ENCODE measurements at places on chromosomes 4 and X. TPM values are rescaled to one million over a fixed set of nuclear protein-coding genes. Genes with fewer than 3 reads are reported as not detected.
A peak's percentile ranks its signal among the peaks of the same experiment; 100 is the strongest.

The TNIP3 gene
- 2.3 TPM for total RNA-seq

The PARM1 gene
- total RNA-seq, result 0.07 TPM

The GPC4 gene
- total RNA-seq, result not detected

The SNCA gene
- total RNA-seq, result 0.86 TPM

The ARR3 gene
- total RNA-seq, result not detected

The IL3RA gene
- total RNA-seq, result 7.5 TPM

GRCh38 chr4:151991001-151991883 is 230.4 kb upstream of the GATB start:
- DNase-seq, result no peak

GRCh38 chr4:184328022-184328736 is 110.5 kb upstream of the ENPP6 start:
- DNase-seq, result peak; percentile 54

DNA sequence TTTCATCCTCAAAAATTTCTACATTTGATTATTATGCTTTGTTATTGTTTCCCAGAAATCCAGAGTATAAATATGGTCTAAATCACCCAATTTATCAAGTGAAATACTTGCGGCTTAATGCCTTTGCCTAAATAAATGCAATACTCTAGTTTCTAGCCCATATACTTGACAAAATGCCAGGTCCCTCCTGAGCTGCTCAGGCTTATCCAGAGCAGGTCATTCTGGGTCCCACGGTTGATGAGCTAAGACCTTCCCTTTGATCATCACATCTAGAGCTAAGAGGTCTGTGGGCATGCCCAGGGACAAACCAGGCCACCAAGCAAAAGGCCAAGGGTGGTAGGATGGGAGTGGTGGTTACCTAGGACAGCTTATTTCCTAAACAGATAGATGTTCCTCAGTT is 180.1 kb downstream of the SMIM20 start:
- no peak for DNase-seq

DNA sequence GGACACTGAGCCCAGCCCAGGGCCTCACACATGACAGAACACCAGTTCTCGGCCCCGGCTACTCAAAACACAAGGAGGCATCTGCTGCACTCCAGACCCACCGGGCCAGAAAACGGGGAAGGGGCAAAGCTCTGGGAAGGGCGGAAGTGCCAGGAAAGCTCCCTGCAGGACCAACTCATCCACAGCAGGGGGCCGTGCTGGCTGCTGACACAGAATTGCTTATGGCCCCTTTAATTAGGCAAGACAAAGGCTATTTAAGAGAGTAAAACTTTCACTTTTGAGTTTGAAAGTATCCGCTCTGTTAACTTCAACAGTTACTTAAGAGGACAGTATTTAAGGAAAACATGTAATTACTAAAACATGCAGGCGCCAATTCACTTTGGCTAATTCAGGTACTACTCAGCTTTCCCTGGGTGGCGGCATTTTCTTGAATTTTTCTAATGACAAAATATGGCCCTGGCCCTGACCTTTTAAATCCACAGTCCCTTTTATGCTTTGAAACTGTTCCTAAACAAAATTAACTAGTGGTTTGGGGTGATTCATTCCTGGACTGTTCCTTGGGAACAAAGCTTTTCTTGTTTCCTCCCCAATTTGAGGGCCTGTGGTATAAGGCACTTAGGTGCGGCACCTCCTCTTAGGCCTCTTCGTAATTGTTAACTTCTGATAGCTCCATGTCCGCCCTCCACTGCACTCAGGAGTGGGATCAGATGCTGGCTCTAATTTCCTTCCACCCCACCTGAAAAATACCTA is 40.4 kb downstream of the NSG1 start:
- DNase-seq, result no peak

DNA sequence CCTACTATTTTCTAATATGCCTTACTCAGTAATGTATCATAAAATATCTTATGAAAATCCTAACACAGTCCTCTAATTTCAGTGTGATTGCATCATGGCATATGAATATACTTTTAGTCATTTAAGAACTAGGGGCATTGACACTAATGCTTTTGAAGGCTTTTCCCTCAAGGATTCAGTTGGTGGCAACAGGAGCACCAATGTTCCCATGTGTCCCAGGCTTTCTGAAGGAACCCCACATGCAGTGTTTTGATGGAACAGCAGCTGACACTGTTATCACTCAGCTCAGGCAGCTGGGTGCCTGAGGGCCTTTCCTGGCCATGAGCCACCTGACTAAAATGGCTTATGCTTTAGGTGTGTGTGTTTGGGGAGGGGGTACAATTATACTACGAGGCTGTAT is 348.3 kb downstream of the ARHGAP24 start:
- DNase-seq, result no peak

GRCh38 chr4:54064317-54065111 is at the start of gene CHIC2:
TSS of gene CHIC2 (minus strand) at chr4:54064605. CDS start at chr4:54064300, 305 bp downstream.
- peak; percentile 97 for DNase-seq

DNA sequence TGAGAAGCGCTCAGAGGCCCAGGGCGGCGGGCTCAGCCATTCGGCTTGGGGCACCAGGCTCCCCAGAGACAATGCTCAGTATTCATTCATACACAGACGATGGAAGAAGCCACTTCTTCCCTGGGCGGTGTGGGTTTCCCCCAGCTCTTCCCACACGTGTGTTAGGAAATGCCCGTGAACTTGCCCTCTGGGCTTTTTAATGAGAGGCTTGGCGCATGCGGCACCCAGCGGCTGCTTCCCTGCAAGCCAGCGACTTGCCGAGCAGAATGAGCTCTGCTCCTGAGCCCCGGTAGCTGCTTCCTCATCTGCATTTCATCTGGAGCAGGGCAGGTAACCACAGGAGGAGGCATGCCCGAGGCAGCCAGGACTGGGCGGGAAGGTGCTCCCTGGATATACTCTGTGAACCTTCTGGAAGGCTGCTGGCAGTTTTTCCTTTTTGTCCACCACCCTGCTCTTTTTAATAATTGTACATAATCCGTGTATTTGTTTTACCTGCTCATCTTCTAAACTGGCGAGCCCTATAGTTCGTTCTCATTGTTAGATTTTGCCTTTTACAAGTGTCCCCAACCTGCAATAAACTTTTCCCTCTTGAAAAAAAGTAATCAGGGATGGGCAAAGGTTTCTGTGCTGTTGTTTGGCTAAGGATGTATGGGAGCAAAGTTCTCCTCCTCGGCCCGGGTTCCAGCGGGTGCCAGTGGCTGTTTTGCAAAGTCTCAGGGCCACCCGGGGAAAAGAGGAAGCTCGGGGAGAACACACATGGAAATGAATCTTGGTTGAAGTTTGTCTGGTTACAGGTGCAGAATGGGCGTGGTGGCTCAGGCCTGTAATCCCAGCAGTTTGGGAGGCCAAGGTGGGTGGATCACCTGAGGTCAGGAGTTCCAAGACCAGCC is 178.8 kb downstream of the DCLK2 start:
- DNase-seq, result no peak

DNA sequence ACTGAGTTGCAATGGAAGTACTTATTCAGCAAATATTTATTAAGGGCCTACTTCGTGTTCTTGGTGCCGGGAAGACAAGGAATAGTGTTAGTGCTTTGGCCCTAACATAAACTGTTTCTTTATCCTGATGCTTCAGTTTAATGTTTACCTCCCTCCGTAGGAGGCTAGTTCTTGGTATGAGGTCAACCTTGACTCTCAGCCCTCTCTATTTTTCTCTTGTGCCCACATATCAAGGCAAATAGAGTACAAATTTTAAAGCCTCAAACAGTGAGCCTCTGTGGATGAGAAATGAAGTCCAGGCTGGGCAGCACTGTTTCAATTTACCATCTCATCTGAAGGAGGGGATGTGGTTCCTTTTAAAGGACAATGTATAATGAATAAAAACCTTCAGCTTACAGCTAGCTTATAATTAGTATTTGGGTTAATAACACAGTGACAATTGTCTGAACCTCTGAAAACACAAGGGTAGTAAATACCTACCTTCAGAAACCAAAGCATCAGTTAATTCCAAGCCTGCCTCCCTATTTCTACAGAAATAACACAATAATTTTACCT is 68.5 kb downstream of the SH3RF1 start:
- no peak for DNase-seq

DNA sequence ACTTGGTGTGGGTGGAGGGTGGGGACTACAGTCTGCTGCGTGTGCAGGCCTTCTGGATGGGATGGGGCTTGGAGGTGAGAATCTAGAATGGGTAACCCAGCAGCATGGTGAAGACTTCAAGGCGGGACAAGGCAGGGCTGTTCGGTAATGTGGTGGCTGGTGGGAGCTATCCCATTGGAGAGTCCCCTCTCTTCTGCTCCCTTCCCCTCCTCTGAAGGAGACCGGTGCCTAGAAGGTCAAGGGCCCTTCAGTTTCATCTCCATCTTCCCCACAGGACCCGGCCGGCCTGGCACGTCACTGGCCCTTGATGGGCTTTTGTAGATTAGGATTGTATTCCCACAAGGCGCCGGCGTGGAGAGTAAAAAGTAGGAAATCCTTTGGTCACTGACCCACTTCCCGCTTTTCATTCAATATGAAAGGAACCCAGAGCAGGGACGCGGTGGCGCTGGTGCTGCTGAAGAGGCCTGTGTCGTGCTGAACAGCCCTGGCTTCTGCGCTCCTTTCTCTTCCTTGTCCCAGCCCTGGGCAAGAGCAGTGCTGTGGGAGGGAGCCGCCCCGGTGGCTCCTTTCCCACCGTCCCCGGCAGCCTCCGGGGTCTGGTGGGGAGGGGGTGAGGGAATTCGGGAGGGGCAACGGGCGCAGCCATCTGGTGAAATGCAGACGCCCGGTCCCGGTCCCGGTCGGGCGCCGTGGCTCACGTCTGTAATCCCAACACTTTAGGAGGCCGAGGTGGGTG is 7.3 kb upstream of the HMGB3 start:
- DNase-seq, result no peak

Data from activated T-cell treated with anti-CD3 and anti-CD28 coated beads, Interleukin-2, amount 50 U/mL, for 72 hours (primary cell).